Tracheal epithelial cell (primary cell): ENCODE measurements at places on chromosomes 4 and X. TPM values are rescaled to one million over a fixed set of nuclear protein-coding genes. Genes with fewer than 3 reads are reported as not detected.

The ETDB gene
- total RNA-seq: not detected in 2 replicates

The NOP14 gene
- total RNA-seq: 27.5 and 29.4 TPM in 2 replicates

The TGIF2LX gene
- not detected in 2 replicates for total RNA-seq

The ANKRD37 gene
- 10.7 and 43.4 TPM in 2 replicates for total RNA-seq

The RHOXF2B gene
- total RNA-seq: under 0.01 TPM in 1 of 2 replicates, not detected in the other

The FAM47E gene
- total RNA-seq: 1.3 TPM in 1 of 2 replicates, not detected in the other

The SATL1 gene
- not detected in 2 replicates for total RNA-seq

The GAGE12F gene
- not detected in 2 replicates for total RNA-seq

The ERAS gene
- not detected in 2 replicates for total RNA-seq
